Kidney epithelial cell (primary cell): ENCODE measurements at places on chromosomes 6 and 20.
A peak's percentile ranks its signal among the peaks of the same experiment; 100 is the strongest.

DNA sequence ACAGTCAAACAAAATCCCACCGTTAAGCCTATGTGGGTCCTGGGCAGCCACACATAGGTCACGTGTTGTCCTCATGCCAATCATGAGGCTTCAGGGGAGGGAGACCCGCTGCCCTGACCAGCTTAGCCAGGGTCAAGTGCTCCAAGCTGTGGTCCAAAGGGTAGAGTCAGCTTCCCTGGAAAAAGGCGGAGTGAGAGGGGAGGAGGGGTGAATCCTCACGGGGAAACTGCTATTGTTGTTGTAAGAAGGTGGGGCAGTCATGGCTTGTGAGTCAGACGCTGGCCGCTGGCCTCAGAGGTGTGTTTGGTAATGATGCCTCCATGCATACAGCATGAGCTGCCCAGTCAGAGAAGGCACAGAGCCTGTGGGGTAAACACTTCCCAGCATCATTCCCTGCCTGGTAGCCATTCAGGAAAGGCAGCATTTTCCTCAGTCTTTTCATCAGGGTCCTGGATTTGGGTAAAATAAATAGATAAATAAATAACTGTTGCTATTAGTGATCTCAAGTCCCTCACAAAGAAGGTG is 8.7 kb downstream of the CST3 start:
- DNase-seq, result peak; percentile 74

DNA sequence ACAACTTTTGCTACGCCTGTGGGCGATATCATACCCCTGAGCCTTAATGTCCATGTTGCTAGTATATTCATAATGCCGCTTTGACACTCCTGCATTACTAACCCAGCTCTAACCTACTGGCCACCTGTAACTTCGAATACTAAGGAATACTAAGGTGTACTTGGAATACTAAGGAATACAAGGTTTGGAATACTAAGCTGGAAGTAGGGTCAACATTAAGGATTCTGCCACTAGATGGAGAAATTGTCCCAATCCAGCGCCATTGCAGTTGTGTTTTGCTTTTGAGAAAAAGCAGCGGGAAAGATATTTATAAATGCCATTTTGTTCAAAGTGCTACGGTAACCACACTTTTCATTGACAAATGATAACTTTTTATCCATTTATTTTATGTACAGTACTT is 10.7 kb downstream of the TBXT start:
- no peak for DNase-seq

GRCh38 chr6:132812255-132812732 is 2.1 kb upstream of the RPS12 start:
- DNase-seq, result no peak

GRCh38 chr6:46918806-46919205 is 2.9 kb downstream of the ADGRF5 start:
- no peak for DNase-seq

DNA sequence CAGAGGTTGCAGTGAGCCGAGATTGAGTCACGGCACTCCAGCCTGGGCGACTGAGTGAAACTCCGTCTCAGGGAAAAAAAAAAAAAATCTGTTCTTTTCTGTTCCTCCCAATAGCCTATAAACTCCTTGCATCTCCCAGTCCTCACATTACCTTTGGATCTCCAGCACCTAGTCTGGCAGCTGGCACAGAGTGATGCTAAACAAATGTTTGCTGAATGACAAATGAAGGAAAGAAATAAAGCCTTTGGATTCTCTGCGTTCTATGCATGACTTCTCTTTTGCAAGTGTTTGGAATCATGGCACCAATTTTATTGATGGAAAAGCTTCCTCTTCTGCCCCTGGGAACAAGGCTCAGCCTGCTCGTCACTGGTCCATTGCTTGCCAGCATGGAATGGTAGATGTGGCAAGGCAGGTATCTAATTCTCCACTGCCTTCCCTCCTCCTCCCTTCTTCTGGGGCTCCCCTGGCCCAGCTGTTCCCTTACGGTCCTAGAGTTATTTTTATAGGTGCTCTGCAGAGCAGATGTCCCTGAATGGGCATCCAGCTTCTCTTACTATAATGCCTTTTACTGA is 53.6 kb upstream of the FYN start:
- no peak for DNase-seq

DNA sequence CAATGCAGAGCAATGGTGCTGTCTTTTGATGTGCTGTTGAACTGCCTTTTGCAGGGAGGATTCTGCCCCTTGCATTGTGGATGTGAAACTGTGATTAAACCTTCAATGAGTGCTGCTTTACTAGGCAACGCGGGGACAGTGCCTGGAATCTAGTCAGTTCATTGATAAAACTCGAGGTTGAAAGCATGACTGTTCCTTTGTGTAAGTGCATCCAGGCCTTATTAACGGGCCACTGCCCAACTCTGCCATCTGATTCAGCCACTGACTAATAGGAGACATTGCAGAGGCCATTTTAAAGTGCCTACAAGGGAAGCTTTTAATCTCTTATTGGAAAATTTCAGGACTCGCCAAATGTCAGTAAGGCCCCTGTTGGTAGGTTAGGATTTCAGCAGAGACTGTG is 49.3 kb downstream of the SLC35F1 start:
- DNase-seq, result no peak

GRCh38 chr6:137216106-137216505 is 3.1 kb downstream of the IFNGR1 start:
- no peak for DNase-seq

GRCh38 chr20:8330319-8330784 is 198.3 kb downstream of the PLCB1 start:
- no peak for DNase-seq

GRCh38 chr6:119436583-119436982 is 87.0 kb upstream of the MAN1A1 start:
- no peak for DNase-seq

DNA sequence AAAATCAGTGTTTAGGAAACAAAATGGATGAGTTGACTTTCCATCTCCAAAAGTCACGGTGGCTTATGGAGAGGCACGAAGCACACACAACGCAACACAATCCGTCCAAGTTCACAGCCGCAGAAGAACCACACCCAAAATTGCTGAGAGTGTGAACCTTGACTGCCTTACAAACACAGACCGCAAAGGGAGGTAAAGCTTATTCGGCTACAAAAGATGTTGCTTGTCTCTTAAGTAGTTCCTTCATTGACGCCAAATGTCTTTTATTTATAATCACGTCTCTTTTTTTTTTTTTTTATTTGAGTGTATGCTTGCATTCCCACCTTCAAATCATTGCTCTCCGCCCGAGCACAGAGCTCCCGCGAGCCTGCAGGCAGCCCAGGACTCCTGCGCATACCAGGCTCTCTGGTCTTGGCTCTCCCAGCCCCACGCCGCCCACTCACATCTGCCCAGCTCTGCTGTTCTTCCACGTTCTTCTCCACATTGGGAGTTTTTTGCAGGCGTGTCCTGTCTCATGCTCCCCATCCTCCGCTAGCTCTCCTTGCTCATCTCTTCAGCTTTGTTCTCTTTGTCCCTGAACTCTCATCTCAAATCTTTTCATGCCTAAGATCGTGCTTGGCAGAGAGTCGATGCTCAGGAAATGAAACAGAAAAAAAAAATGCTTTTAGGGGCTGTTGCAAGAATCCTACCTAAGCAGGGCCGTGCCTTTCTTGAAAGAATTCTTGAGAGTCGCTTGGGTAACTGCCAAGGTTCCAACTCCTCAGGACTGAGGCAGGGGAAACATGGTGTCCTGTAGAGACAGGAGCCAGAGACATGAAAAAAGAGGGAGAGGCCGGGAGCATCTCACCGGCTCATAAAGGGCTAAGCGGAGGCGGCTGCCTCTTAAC is 25.8 kb downstream of the LY86 start:
- DNase-seq, result no peak

GRCh38 chr20:13700761-13701160 is 62.0 kb upstream of the TASP1 start:
- no peak for DNase-seq

DNA sequence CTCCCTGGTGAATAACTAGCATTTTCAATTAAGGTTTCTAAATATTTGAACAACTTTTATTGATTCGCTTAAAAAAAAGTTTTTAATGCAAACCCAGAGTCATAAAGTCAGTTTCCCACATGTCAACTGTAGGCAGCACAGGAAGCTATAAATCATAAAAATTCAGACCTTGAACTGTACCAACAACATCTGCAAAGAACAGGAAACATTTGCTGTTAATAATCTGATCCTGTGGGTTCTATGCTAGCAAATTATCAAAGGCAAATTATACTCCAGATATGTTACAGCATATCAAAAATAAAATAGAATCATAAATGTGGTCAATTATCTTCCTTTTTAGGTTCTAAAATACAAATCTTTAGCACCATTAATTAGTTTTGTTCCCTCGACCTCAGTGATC is 16.6 kb upstream of the MAP7 start:
- DNase-seq, result no peak

GRCh38 chr20:43752051-43752360 is 25.2 kb upstream of the GTSF1L start:
- DNase-seq, result no peak

- DNase-seq, result no peak
These were observed 833.7 kb downstream of the TFAP2A start for GRCh38 chr6:9581155-9581554.

- DNase-seq, result no peak
These were observed 400.2 kb downstream of the QKI start for GRCh38 chr6:163814494-163815364.

- no peak for DNase-seq
These were observed 76.4 kb downstream of the EYA2 start for GRCh38 chr20:46970937-46971630.

- DNase-seq, result peak; percentile 92
These were observed 556.6 kb upstream of the CDH4 start for GRCh38 chr20:60695226-60696000.

- peak; percentile 54 for DNase-seq
These were observed 26.9 kb downstream of the RRAGD start for GRCh38 chr6:89385156-89385667.

DNA sequence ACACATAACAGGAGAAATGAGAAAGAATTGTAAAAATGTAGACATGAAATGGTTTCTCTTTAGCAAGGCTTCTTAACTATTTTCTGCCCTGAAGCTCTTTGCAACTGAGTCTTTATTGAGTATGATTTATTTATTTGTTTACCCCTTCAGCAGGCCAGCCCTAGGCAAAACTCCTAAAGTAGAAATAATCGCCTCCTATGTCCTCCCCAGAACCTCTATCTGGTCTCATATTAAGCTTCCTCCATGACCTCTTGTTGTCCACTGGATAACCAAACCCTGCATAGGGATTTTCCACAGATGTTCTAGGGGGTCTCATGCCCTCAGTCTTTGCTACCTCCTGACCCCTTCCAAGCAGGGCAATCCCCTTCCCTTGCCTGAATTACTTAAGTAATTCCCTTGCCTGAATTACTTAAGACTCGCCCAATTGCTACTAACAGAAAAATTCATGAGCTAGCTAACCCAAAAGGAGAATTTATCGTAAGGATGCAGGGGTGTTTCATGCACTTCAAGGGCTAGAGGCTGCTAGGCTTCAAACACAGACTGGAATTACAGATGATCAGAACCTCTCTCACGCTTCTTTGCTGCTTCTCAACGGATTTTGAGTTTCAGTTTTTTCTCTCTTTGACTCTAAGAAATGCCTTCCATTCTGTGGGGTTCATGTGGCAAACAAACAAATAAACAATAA is 425.9 kb upstream of the RNF217 start:
- DNase-seq, result no peak

- DNase-seq, result no peak
These were observed 644.1 kb downstream of the C6orf118 start for GRCh38 chr6:164665328-164665727.

DNA sequence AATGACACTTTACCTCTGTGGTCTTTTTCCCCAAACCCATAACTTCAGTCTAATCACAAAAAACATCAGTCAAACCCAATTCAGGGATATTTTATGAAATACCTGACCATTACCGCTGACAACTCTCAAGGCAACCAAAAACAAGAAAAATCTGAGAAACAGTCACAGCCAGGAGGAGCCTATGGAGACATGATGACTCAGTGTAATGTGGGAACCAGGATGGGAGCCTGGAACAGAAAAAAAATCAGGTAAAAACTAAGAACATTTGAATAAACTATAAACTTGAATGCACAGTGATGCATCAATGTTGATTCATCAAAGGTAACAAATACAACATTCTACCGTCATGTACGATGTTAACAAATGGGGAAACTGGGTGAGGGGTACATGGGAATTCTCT is 84.1 kb upstream of the TSHZ2 start:
- no peak for DNase-seq

DNA sequence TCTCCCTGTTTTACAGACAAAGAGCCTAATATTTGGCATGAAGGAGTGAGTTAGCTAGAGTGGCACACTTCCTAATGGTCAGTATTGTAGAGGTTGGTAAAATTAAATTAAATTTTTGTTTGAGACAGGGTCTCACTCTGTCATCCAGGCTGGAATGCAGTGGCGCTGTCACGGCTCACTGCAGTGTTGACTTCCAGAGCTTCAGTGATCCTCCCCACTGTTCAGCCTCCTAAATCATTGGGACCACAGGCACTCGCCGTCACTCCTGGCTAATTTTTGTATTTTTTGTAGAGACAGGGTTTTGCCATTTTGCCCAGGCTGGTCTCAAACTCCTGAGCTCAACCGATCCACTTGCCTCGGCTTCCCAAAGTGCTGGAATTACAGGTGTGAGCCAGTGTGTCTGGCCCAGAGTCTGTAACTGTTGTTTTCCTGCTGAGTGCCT is 70.9 kb downstream of the SCAND1 start:
- peak; percentile 23 for DNase-seq

GRCh38 chr6:5172897-5173474 is 87.8 kb downstream of the LYRM4 start:
- DNase-seq, result no peak

GRCh38 chr20:21719592-21720214 is 14.2 kb downstream of the PAX1 start:
- peak; percentile 2 for DNase-seq

GRCh38 chr6:84728602-84729001 is 35.8 kb downstream of the TBX18 start:
- no peak for DNase-seq

DNA sequence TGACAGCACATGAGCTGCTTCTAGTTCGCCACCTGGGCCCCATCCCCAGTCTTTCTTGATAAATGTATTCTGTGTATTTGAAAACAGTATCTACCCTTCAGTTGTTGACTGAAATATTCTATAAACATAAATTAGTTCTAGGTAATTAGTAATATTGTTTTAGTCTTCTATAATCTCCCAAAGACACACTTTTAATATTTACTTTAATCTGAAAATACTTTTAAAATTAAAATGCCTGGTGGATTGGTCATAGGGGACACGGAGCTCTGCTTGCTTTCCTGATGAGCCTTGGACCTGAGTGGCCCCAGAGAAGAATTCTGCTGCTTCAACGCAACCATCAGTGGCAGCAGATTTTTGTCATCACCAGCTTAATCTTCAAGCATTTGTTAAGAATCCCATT is 234.5 kb downstream of the THBS2 start:
- no peak for DNase-seq

GRCh38 chr6:101397199-101397598 is 3.7 kb downstream of the GRIK2 start:
- no peak for DNase-seq
